ENCODE measurements at places on chromosomes 3 and 15.

GRCh38 chr3:55161231-55161630, 233.4 kb upstream of the LRTM1 start:
- peak; percentile 38 for DNase-seq

- no peak for DNase-seq
Observed at GRCh38 chr15:57367556-57367955, 8.7 kb upstream of the CGNL1 start.

GRCh38 chr15:34155859-34156258, 54.0 kb downstream of the PGBD4 start:
- no peak for DNase-seq

DNA sequence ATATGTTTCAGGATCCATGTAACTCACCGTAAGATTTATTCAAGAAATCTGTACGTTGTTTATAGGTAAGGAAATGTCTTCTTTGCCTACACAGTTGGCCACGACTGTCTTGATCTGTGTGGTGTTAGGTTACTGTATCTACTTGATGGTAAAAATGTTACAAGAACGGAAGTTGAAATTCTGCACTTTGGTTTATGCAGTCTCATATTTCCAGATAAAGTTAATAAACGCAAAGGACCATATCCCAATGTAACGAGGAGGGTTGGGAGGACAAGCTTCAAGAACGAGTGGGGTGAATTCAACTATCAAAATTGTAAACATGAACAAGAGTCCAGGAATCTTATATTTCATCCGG, 1.0 kb downstream of the USF3 start:
- DNase-seq = no peak

GRCh38 chr15:91867581-91868026, 14.1 kb downstream of the SLCO3A1 start:
- DNase-seq = peak; percentile 30

DNA sequence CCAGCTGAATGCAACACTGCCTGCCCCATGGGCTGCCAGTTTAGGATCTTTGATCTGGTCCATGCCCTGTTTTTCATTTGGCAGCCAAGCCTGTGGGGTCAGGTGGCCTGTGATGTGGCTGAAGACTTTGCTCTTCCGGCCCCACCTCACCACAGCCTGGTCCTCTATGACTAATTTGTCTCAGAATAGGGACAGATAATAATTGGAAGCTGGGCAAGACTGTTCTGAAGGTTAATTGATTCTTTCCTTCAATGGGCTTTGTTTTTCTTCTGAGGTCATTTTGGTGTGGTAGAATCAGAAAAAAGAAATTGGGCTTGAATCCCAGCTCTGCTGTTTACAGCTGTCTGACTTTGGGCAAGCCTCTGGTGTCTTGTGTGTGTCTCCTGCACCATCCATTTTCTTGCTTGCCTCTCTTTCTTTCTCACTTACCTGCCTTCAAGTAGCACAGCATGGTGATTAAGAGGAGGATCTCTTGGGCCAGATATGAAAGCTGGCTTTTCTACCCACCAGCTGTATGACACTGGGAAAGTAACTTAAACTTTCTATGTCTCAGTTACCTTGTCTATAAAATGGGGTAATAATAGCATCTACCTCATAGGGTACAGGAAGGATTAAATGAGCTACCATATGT, 24.2 kb downstream of the ABHD2 start:
- peak; percentile 46 for DNase-seq

DNA sequence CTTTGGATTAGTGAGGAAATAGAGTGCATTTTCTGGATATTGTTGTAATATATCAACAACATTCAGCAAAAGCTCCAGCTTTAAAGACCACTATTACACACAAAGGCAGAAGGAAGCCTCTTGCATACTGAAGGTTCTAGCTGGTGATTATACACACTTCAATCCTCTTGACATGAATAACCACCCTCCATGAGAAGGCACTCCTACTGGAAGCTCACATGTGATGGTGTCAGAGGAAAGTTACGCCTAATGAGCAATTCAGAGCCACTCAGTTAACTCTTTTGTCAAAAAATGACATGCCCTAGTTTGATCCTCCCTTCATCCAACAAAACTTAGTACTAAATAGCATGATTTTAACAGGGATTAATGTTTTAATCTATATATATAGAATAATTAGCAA, 124.6 kb upstream of the LYSMD4 start:
- no peak for DNase-seq

DNA sequence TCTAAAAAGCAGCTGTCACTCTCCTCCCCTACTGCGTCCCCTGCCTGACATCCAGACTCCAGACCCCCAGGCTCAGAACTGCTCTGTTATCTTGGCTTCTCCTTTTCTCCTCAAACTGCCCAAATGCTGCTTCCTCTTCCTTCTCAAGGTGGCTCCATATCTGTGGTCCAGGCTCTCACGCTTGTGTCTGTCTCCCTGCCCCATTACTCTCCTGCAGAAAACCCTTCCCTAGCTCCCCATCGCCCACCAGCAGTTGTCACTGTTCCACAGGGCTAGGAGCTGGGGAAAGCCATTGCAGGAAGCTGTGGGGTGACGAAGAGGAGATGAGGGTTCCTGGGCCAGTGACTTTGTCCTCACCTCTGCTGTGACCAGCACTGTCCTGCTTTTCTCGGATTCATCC, 30.7 kb upstream of the CGNL1 start:
- peak; percentile 30 for DNase-seq

- DNase-seq = no peak
Observed at GRCh38 chr3:6577584-6577983, 283.3 kb upstream of the GRM7 start.

- DNase-seq = no peak
Observed at GRCh38 chr3:119145128-119145499, 851 bp upstream of the TEX55 start.

GRCh38 chr3:8857720-8858367, 88.4 kb upstream of the OXTR start:
- DNase-seq = no peak

DNA sequence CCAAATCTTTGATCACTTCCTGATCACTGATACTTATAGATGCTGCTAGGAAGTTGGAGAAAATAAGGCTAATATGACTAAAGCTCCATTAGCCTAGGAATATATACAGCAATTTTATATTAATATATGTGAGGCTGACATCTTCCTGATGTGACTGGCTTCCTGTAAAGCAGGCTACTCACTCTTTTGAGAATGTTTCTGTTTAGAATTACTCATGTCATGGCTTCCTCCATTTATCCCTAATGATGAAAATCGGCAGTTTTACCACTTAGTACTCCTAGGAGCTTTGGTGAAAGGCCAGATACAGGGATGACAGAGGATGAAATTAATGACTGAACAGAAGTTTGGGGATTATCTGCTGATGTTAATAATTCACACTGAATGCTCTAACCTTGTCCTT, 3.9 kb upstream of the MAP1A start:
- DNase-seq = peak; percentile 33

DNA sequence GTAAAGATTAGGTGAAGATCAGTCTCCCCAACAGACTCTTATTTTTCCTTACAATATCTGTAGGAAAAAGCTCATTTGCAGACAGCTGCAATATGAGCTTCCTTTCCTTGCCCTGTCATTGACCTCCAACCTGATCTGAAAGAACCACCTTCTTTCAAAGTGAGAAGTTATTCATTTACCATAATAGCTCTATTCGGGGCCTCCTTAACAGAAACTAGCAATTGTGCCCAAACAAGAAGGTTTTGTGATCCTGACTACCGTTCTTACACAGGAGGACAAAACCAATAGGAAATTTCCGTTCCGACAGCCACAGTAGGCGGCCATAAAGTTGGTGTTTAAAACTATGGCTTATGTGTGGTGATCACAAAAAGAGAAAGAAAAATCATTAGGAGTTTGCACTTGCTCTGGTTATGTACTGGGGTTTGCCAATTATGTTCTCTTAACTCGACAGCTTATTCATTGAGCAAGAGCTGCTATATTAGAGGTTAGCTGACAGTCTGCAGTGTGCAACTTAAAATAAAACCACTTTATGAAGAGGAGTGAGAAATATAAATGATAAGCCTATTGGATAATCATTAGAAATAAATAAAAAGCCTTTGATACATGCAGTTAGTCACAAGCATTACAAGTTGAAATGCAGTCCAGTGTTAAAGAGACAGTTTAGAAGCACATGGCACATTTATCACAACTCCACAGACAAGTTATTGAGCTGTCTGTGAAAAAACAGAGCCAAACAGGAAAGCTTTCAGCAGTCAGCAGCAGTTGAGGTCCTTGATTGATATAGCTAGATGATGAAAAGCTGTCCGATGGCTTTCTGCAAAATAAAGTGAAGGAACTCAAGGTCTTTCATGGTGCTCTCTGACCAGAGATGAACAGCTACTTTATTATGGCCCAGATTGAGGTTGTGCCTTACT, 199.8 kb downstream of the WDR72 start:
- DNase-seq = no peak

DNA sequence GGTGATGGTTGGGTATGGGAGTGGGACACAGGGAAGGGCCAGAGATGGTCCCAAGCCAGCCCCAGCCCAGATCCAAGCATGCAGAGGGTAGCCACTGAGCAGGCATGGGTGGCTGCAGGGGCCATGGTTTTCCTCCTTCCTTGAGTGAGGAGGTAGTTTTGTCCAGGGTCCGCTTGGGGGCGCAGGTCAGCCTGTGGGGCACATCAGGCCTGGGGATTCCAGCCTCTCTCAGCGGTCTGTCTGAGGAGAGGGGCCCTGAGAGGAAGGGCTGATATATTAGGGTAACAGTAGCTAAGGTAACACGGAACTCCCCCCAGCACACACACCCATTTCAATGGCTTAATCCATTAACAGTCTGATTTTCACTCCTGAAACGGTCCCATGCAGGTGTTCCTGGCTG, 22.7 kb upstream of the LCTL start:
- DNase-seq = no peak

DNA sequence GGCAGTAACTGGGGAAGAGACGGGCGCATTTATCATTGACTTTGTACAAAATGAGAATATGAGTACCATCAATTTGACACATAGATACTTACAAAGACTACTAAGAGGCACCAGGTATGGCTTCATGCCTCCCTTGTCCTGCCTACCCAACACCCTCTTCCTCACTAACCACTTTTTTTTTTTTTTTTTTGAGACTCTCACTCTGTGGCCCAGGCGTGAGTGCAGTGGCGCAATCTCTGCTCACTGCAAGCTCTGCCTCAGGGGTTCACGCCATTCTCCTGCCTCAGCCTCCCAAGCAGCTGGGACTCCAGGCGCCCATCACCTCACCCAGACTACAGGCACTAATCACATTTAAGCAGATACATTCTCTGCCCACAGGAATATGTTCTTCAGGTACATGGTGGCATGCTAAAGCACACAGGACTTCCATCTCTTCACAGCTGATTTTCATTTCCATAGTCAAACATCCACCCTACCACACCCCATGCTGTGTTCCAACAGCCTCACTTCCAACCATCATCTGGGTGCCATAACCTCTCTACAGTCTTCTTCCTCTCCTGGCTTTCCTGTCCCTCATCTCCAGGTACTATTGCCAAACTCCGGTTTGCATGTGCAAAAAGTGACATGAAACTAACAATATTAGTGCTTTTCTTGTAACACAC, 41.7 kb downstream of the RAB27A start:
- no peak for DNase-seq

DNA sequence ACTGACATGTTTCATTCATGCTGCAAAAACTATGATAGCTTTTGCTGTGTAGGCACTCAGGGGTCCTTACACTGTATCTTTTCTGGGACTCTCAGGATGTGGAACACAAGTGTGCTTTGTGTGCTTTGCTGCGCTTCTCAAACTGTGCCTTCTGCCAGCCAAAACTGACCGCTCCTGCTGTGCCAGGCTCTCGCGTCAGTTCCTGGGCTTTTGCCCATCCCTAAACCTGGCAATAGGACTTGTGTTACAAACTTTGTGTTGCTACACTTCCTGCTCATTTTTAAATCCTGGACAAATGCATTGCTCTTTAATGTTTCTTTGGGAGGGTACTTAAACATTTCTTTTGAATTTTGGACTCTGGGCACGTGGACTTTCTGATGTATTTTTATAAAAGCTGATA, 60.3 kb downstream of the DIPK2A start:
- DNase-seq = no peak

DNA sequence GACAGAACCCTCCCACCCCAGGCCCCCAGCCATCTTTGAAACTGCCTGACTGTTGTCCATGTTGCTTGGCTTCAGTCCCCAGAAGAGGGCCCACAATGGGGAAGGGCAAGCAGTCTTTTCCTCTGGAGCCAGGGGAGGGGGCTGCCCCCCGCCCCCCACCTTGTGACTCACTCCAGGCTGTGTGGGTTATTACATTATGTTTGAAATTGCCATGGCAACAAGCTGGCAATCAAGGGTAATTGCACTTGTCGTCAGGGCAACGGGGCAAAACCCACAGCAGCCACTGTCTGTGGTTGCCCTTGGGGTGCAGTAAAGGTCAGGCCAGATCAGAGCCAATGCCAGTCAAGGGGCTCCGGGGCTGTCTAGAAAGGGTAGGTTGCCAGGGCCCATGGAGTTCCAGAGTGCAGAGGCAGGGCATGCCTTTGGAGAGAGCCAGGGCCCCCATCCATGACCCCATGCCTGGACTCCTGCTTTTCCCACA, 3.1 kb upstream of the CAMKV start:
- DNase-seq = no peak

DNA sequence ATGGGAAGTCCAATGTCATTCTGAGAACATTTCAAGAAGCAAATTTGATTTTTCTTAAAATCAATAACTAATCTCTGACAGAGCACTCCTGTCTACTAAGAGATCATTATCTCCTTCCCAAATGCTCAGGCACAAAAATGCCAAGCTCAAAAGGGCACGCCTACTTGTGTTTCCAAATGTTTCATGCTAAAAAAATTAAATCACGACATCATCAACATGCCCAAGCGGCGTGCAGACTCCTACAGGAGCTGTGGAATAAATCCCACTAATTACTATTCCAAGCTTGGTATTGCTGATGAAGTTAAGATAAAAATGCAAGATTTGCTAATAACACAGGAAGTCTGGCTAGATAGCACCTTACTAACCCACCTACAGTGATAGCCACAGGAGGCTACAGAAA, 140.8 kb downstream of the OSBPL10 start:
- no peak for DNase-seq

DNA sequence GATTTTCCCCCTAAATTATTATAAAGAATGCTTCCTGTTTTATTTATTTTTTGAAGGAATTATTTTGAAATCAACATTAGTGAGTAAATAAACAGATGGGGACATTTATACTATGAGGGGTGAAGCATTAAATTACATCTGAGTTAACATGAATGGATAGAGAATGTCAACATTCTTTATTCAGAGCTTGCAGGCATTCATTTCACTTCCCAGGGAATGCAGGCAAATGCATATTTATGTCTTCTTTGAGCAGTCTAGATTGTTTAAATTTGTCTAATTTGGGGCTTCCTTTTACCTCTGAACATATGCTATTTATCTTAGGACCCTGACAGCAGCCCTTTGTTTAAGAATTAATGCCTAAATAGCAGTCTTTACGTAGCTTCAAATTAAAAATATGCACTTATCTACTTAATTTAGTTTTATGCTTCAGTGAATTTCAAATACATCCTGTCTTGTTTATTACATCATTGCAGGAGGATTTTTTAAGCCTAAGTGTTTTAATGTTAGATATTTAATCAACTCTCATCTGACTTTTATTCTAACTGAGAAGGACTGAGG, 630.5 kb upstream of the LMCD1 start:
- DNase-seq = no peak

Measured in fibroblast of skin of back (primary cell).